Cardiac septum (tissue), 1 donor: ENCODE measurements at places on chromosomes 5 and 9. TPM values are rescaled to one million over a fixed set of nuclear protein-coding genes. Genes with fewer than 3 reads are reported as not detected.

Gene PCDHGB7
- total RNA-seq = 16.4 TPM

Gene IL5
- total RNA-seq = not detected

DNA sequence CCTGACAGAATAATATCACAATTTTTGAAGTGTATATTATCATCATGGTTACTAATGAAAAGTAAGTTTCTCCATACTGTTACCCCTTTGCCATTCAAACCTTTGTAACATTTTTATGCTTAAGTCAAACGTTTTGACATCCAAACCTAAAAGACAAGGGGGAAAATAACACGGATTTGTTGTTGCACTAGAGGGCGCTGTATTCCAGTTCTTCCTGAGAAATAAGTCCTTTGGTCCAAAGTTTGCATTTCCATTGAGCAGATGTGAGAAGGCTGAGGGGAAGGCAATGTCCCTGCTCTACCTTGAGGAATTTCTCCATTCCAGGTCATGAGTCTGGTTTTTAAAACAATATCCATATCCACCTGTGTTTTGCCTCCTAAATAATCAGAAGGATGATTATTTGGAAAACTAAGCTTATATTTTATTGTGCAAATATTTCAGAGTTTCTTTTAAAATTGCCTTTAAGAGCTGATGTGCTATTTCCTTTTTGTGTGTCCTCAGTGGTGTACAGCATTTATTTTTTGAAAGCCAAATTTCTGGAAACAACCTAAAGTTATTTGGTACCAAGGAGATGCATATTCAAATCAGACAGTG lies 9.7 kb downstream of the LECT2 start:
- DNase-seq = no peak

- DNase-seq = no peak
Measured at GRCh38 chr5:179595916-179596315, 27.6 kb downstream of the HNRNPH1 start.

DNA sequence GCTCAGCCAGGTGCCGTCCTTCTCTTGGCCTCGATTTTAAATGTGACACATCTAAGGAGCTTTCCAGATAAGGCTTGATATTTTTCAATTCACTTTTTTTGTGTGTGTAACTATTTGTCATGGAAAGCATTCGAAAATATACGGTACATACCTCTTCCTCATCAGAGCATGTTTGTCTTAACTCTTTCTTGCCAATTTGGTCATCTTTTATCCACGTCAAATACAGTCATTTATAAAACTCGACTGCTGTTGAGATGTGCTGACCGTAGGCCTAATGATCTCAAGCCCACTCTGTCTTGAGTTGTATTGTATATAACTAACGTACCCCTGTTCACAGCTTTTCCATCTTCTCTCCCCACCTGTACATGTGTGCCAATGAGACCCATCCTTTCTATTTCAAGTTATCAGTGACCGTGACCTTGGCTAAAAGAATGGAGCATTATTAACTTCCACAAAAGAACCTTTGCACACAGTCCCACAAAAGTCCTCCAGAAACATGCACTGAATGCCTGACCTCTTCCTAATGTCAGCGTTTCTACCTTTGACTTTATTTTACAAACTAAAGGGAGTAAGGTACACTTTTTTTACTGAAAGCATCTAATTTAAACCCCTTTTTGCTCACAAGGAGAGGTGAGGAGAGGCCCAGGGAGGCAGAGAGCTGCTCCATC lies 61.6 kb downstream of the IPPK start:
- no peak for DNase-seq

GRCh38 chr5:141995656-141996055 lies 17.2 kb downstream of the GNPDA1 start:
- DNase-seq = no peak

DNA sequence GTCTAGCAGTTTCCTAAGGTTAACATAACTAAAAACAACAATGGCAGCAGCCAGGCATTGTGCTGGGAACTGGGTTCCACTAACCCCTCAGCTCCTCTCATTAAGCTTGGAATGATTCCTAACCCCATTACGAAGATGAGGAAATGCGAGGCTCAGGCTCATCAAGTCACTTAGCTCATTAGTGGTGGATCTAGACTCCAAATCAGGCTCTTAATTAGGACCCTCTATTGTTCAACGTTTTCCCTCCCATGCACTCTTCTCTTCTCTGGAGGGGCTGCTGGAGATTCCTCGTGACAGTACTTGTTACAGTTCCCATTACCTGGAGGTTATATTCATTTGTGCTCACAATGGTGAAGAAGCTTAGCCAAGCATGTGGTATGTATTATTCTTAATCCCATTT lies 6.5 kb downstream of the TAS2R1 start:
- no peak for DNase-seq
